ENCODE measurements at places on chromosomes 4 and X.

GRCh38 chr4:166499820-166500219 lies 626.8 kb downstream of the TLL1 start:
- DNase-seq = no peak

DNA sequence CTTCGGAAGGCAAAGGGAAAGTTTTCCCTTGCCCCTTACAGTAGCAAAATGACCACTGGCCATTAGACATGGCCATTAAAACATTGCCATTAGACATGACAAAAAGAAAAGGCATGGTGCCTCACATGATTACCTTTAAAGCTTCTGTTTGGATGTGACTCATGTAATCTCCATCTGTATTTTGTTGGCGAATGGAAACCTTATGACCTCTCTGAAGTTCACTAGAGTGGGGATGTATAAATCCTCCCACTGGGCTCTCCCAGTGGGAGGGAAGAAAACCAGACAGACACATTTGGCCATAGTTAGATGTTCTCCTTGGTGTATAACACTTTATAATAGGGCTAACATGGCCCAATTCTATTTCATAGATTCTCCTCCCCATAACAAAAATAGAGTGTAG lies 152.6 kb downstream of the MAGEB17 start:
- DNase-seq = no peak

DNA sequence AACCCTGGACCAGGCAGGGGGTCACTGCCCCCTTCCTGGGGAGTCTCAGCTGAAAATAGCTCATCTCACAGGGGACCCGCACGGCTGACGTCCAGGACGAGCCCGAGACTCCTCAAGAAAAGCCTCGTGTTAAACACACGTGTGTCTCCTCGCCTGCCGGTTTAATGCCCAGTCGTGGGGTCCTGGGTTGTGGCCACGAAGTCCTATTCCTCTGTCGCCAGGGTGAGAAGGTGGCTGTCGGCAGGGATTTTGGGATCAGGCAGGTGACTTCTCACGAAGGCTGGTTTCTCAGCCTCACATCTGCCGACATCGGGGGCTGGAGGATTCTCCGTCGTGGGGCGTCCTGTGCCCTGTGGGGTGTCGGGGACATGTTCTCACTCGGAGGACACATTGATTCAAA lies 44.3 kb upstream of the PPP2R3B start:
- no peak for DNase-seq

DNA sequence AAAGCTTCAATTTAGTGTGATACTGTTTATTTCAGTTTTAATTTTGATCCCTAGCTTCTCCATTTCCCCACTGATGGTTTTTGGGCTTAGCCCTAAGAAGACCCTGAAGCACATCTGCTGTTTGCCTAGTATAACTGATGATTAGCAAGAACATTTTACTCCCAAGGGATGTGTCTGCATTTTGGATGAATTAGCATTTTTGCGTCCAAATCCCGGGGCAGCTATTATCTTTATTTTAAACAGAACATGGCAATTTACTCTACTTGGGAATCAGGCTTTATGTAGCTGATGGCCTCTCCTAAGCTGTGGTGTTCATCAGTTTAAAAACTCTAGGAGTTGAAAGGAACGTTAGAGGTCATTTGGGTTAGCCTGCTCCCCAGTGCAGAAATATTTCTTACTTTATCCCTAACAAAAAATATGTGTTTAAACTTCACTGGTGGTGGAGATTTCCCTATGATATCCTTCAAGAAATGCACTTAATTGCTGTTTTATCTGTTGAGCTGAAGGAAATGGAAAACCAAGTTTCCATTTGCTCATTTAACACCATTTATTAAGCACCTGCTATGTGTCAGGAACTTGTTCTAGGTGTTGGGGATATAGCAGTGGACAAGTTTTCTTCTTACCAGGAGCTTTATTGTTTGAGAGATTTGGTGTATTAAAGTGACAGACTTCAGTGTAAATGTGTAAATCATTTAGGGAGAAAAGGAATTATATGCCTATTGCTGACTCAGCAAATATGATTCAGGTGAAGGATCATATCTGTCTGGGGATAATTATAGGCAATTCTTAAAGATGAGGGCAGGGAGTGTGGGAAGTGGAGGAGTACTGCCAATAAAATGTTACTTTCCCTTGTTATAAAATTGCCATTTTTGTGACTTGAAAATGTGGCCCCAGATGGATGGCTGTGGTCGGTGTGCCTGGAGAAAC lies 3.4 kb downstream of the SEPTIN11 start:
- no peak for DNase-seq

DNA sequence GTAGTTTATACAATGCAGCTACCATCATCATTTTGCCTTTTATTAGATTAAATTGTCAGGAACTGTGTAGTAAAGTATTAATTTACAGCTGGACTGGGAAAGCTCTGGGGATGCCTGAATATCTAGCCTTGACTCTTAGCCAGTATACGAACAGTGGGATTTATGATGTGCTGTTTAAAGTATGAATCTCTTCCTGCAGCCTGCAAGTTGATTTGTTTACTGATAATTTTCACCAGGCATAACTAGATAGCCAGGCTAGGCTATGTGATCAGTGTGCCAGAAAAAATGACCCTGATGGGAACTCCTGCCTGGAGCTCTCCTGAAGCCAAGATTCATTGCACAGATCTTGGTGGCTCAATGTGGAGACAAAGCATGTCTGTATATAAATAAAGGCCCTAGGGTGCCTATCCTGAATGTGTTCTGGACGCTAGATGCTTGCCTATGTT lies 119.2 kb downstream of the SCLT1 start:
- DNase-seq = no peak

- no peak for DNase-seq
These were observed 14.3 kb upstream of the PDHA2 start for GRCh38 chr4:95825546-95825945.

DNA sequence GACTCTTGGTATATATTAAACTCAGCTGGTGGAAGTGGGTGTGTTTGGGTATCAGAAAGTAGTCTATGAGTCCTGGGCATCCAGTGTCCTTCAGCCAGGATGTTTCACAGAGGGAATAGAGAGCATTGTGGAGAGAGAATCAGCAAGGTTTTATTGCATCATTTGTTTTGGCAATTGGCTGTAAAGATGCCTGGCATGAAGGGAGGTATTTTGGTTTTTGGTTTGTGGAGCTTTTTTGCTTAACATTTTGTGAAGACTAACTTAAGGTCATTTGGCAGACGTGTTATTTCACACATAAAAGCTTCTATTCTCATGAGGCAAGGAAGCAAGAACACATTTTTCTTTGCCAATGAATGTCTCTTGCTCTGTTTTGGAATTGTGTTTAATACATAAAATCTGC lies 71.1 kb downstream of the DCLK2 start:
- no peak for DNase-seq

GRCh38 chr4:6128221-6128850 lies 72.0 kb downstream of the JAKMIP1 start:
- no peak for DNase-seq

Data from H1 (cell line).